Activated naive CD4-positive, alpha-beta T cell (primary cell): ENCODE measurements at places on chromosomes 5 and 9.

DNA sequence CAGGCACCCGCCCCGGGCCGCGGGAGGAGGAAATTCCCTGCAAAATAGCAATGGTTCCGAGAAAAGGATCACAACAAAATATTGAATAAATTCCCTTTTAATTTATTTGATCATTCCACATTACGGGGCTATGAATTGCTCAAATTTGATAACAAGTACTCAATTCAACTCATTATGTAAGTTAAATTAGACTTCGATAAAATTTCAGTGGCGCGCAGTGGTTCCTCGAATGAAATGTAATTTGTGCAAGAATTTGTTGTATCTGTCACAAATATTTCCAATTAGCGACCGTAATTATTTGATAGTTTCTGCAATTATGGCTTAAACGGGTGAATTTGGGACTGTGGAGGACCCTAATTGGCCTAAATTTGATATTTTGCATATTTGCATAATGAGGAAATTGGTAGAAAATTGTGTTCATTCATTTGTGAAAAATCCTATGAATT, 76.0 kb upstream of the TBCA start:
- DNase-seq: no peak

- no peak for DNase-seq
These were observed 132.1 kb downstream of the CDH18 start for GRCh38 chr5:19855931-19856330.

DNA sequence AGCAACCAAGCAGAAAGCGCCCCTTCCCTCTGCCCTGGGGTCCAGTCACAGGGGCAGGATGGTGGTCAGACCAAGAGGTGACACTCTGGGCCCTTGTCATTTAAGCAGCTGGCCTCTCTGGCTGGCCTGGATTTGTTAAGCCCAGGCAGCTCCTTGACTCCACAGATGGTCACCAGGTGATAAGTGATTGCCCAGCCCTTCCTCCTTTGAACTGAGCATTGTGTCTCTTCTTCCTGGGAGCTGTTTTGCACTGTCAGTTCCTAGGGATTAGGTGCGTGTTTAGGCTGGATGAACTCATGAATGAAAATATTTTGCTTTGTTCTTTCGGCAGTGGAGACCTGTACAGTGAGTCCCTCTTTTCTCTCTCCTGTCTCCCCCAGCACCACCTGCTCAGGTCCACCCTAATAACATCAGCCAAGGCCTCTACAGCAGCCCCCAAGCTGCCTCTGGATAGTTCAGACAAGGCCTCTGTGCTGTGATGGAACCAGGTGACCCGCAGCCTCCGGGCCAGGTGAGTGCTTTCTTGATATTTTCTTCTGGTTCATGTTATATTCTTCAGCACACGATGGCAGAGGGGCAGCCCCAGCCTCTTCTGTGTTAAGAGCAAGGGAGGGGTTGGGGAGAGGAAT, 139.7 kb upstream of the PITX1 start:
- DNase-seq: no peak

- DNase-seq: no peak
These were observed 202.7 kb upstream of the RGMB start for GRCh38 chr5:98570661-98571191.

- DNase-seq: no peak
These were observed 450.4 kb upstream of the CTNND2 start for GRCh38 chr5:12354686-12355085.

- DNase-seq: no peak
These were observed 35.2 kb downstream of the GOLPH3 start for GRCh38 chr5:32138839-32139493.

GRCh38 chr5:28544501-28544900, 1506.1 kb upstream of the CDH9 start:
- no peak for DNase-seq

DNA sequence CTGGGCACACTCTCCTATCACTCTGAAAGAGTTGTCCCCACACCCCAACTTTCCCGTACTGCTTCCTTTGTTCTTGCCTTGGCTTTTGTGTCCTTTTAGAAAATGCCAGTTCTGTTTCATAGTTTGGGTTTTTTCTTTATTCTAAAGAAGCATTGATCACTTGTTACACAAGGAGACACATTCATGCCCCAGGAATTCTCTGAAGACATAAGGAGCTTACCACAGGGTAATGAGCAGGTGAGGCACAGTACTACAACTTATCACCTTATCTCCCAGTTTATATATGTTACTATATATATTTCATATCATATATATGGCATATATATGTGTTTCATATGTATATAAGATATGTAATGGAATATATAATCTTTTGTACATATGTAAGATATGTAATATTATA, 6.5 kb upstream of the SSBP2 start:
- no peak for DNase-seq
